ENCODE measurements at places on chromosomes 11 and 22.

- DNase-seq = no peak
Observed at GRCh38 chr11:120280600-120281051, 40.7 kb downstream of the POU2F3 start.

DNA sequence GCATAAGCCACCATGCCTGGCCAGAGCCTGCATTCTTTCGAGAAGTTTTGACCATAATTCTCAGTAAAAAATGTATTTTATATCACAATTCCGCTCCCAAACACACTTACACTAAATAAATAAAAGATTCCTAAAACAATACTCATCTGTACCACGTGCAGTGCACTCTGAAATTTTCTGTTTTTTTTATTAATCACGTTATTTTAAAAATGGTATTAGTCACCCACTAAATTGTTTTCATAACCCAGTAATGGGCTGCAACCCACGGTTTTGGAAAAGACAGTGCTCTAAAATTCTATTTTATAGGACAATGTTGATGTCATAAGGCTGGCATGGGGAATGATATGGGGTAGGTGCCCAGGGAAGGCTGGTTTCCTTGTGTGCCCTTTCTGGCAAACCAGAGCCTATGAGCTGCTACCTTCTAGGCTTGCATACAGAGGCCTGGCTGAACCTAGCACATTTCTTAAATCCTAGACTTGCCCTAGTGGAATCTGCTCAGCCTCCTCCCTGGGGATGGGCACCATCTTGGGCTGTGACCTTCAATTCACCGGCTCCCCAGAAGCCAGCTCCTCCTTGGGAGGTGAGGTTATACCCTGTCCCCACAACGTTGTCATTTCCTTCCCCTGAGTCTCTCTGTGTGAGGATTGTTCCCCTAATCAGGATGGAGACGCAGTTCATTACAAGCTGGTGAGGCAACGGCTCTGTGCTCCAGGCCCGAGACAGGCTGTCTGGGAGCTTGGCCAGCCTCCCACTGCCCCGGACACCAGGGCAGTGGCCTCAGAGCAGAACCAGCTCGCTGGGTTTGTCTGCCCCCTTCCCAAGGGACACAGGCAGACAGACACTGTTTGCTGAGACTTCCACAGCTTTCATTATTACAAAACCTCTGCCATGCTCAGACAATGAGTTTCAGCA lies 116.5 kb upstream of the NAV2 start:
- DNase-seq = no peak

DNA sequence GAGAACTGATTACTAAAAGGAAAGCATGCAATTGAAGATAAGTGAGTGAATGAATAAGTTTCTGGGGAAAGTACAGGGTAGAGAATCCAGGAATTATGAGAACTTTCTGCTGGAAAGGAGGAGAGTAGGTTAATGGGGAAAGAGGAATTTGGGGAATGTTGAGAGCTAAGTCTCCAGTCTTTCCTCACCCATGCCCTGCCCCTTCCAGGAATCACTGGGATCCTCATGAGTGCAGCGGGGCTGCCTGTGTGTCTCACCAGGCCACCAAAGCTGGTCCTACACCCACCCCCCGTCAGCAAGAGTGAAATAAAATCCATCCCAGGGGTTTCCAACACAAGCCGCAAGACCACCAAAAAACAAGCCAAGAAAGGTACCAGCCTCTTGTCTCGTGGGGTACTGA lies 17.0 kb downstream of the DTX4 start:
- DNase-seq = no peak

DNA sequence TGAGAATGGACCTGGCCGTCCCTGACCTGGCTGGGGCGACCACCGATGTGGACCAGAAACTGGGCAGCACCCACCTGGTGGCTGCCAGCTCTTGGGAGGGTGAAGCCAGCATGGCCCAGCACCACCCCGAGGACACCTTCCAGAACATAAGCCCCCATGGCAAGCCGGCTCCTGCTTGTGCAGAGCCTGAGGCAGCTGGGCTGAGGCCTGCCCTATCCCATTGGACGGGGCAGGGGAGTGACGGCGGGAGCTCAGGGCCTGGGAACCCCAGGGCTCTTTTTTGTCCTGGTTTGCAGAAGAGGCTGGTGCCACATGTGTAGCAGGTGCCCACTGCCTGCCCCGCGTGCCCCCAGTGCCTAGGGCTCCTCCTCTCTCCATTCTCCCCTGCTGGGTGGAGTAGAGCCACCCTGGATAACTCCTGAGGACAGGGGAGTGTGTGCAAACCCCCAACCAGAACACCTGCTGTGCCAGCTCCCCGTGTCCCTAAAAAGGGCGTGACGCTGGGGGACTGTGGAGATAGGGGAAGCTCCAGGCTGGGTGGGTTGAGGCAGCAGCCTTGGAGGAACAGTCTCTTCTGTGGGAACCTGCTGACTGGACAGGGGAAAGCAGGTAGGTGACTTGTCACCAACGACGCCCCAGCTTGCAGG lies 11.9 kb downstream of the DUSP8 start:
- DNase-seq = no peak

GRCh38 chr11:85582111-85582510 lies 45.0 kb downstream of the DLG2 start:
- no peak for DNase-seq

DNA sequence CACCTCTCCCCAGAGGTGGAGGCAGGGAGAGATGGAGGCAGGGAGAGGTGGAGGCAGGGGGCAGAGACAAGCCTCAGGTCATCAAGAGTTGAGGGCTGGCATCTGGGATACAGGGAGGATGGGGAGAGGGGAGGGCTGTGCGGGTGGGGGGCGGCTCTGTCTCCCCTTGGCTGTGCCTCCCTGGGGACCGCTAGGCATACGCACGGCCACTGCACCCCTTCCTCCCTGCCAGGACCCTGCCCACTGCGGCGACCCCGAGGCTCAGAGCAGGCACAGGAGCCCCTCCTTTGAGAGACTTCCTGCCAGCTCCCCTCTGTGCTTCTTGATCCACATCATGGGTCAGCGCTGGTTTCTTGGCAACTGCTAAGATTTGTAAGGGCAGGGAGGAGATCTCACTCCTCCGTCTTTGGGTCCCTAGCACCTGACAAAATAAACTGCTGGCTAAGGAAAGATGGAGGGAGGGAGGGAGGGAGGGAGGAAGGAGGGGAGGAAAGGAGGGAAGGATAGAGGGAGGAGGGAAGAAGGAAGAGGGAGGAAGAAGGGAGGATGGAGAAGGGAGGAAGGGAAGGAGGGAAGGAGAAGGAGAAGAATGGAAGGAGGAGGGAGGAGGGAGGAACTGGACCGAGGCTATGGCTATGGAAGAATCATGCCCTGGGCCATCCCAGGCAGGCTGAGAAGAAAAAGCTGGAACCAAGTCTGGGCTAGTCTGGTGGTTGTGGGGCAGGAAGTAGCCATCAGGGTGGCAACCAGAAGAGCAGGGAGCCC lies 18.5 kb downstream of the PRR33 start:
- no peak for DNase-seq

DNA sequence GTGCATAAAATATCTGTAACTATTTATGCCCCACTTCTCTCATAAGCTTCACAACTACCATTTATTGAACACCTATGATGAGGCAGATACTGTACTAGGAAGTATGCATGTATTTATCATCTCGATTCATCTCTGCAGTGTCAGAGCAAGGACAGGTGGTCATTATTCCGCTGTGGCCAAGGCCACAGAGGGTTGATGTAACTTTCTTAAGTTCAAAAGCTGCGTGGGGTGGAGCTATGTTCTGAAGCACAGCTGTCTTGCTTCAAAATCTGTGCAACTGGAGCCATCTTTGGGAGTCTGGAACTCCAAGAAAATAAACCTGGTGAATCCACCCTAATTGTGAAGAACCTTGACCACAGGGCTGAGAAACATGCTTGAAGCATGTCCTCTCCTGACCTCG lies 60.2 kb upstream of the HMGXB4 start:
- no peak for DNase-seq

- no peak for DNase-seq
Observed at GRCh38 chr22:49209452-49210195, 618.0 kb downstream of the BRD1 start.

GRCh38 chr11:45056529-45056928 lies 89.9 kb upstream of the PRDM11 start:
- DNase-seq = no peak

GRCh38 chr11:9756461-9756860 lies 92.6 kb downstream of the SWAP70 start:
- DNase-seq = no peak

GRCh38 chr11:124085583-124085982 lies 29.7 kb upstream of the VWA5A start:
- no peak for DNase-seq

DNA sequence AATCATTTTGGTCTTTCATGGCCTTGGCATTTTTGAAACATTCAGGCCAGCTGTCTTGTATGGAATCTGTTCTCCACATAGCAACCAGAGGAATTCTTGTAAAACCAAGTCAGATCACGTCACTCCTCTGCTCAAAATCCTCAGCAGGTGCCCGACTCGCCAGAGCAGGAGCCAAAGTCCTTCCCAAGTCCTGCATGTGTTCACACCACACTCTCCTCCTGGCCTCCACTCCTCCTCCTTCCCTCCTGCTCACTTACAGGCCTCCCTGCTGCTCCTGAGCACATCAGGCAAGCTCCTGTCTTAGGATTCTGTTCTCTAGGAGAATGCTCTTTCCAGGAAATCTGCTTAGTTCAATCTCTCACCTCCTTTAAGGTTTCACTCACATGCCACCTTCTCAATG lies 6.9 kb upstream of the PSMC3 start:
- DNase-seq = no peak

DNA sequence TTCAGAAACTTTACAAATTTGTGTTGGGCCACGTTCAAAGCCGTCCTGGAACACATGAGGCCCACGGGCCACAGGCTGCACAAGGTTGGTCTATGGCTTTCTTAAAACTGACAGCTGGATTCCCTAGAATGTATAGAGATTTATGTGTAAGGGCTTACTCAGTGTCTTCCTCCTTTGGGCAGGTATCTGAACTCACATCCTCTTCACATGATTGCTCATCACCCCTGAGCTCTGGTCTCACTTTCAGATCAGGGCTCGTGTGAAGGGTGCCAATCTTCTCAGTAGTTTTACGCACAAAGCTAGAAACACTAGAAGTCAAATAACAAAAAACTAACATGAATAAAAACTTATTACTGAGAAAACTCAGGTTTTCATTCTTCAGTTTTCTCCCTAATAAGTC lies 27.1 kb downstream of the HPS5 start:
- DNase-seq = no peak

Measured in cortex of kidney (tissue), 1 donor.